ENCODE measurements at places on chromosomes 7 and 10.

GRCh38 chr10:69239816-69240434, 19.8 kb downstream of the HKDC1 start:
- peak; percentile 48 for DNase-seq

GRCh38 chr7:88761779-88762178, 2.3 kb downstream of the ZNF804B start:
- no peak for DNase-seq

DNA sequence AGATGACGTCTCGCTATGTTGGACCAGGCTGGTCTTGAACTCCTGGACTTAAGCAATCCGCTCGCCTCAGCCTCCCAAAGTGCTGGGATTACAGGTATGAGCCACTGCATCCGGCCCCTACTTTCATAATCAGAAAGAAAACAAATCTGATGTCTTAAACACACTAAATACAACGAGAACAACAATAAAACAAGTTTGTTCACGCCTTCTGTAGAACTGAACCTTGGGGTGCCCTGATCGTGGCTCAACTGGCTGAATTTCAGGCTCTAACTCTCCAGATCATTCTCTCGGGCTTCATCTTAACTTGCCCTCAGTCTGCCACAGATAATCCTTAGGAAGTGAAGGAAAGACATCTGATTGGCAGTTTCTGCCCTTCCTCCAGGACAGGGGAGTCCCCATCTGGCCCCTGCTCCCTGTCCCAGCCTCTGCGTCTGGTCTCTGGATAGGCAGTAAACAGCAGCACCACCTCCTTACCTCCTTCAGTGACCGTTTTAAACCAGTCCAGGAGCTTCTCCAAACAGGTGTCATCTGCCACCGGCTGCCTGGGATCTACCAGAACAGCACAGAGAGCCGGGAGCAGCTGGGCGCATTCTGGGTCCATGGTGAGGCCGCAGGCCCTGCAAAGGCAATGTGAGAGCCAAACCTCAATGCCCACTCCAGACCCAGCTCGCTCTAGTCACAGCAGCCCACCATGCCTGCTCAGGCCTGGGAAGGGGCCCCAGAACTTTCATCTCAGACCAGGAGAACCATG, 1.3 kb downstream of the BRAT1 start:
- DNase-seq: no peak

- DNase-seq: no peak
Measured at GRCh38 chr10:48461623-48462481, 143.0 kb downstream of the ARHGAP22 start.

DNA sequence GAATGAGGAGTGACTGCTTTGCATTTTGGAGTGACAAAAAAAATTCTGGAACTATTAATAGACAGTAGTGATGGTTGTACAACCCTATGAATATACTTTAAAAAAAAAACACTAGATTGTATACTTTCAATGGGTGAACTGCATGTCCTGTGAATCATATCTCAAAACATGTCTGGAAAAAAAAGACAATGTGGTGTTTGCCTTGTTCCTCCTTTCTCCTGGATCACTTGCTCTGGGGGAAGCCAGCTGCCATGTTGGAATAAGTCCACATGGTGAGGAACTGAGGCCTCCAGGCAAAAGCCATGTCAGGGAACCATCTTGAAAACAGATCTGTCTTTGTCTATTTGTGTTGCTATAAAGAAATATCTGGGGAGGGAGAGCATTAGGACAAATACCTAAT, 39.5 kb upstream of the YAE1 start:
- DNase-seq: no peak

DNA sequence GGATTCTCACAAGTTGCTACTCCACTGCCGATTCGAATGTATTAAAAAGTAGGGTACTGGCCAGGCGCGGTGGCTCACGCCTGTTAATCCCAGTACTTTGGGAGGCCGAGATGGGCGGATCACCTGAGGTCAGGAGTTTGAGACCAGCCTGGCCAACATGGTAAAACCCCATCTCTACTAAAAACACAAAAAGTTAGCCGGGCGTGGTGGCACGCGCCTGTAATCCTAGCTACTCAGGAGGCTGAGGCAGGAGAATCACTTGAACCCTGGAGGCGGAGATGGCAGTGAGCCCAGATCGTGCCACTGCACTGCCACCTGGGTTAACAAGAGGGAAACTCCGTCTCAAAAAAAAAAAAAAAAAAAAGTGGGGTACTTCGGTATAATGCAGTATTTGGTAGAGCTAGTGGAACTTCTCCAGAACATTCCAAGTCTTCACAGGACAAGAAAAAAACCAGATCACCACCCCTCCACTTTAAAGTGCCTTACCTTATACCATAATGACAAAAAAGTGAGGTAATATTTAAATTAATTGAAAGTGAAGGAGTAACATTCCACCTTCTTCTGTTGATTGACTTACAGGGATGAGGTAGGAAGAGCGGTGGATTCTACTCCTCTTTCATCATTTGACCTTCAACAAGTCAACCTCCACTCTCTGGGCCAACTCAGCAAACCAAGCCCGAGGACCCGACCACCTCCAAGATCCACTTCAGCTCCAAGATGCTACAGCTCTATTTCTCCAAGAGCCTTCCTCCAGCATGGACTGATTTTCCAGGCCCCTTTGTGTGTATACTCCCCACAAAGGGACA, 2.0 kb downstream of the BAZ1B start:
- DNase-seq: peak; percentile 8

DNA sequence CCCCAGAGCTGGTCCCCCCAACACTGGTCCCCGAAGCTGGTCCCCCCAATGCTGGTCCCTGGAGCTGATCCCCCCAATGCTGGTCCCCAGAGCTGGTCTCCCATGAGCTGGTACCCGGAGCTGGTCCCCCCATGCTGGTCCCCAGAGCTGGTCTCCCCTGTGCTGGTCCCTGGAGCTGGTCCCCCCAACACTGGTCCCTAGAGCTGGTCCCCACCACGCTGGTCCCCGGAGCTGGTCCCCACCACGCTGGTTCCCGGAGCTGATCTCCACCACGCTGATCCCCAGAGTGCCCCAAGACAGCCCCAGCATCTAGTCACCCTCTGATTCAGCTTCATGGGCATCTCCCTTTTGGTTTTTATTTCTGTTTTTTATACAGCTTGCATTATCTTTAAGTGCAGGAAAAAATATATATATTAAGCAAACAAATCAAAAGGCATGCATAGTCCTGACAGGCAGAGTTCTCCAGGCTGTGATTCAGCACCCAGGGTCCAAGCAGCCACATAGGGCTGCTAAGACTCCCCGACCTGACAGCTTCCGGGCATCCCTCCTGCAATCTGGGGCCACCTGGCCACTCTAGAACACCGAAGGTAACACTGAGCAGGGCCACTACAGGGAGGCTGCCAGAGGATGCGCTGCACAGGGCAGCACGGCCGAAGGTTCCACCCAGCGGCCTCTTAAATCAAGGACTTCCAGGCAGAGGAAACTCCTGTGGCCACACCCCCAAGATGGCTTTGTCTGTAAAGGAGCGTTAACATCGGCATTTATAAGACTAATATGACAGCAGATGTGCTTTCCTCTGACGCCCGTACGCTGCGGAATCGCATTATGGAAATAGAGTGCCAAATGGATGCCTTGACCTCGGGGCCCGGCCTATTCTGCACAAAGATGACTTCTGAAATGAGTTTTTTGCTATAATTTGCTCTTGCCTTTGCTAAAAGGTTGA, 215.0 kb downstream of the PTPRN2 start:
- DNase-seq: no peak

DNA sequence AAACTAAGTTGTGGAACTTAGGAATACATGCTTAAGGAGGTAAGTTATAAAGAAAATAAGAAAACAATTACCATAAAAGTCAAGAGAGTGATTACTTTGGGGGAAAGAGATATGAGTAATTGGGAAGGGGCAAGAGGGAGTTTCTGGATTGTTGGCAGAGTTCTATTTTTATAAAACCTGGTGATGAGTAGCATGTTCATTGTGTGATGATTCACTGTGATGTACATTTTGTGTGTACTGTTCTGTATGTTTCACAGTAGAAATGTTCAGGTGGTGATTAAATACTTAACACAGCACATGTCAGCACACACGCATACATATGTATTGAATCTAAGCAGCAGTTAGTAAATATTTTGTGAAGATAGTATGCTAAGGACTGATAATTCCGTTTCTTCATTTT, 9.7 kb upstream of the OIT3 start:
- DNase-seq: peak; percentile 19

DNA sequence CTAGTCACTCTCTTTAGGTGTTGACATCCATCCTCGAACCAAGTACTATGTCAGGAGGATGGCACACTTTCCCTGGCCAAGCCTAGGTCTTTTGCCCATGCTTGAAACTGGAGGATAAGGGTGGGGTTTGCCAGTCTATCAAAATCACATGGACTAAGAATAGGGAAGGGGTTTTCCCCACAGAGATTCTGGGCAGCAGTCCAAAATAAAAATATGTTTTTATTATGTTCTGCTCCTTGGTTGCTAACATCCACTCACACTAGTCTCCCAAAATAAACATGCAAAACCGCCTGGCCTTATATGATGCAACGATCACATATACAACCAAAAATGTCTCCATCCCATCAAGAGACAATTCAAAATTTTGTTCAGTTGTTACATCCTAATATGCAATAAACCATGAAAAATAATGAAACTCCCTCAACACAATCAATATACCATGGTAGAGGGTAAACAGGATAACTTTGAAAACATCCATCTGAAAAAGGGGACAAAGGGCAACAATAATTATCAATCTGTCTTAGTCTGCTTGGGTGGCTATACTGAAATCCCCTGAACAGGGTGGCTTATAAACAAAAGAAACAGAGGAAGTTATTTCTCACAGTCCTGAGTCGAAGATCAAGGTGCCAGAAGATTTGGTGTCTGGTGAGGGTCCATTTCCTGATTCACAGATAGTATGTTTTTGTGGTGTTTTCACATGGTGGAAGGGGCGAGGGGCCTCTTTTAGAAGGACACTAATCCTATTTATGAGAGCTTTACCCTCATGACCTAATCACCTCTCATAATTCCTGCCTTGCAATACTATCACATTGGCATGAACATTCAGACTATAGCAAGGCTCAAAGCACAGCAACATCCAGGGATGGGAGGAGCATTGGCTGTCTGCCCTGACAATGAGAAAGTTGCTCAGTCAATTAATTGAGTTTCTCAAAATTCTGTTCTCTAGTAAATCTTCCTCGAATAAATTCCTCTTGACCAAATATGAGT, 159.3 kb downstream of the ETV1 start:
- peak; percentile 70 for DNase-seq

All from fibroblast of mammary gland (primary cell).